Activated CD8-positive, alpha-beta memory T cell treated with anti-CD3 and anti-CD28 coated beads for 48 hours (primary cell): ENCODE measurements at places on chromosomes 2 and 18.

DNA sequence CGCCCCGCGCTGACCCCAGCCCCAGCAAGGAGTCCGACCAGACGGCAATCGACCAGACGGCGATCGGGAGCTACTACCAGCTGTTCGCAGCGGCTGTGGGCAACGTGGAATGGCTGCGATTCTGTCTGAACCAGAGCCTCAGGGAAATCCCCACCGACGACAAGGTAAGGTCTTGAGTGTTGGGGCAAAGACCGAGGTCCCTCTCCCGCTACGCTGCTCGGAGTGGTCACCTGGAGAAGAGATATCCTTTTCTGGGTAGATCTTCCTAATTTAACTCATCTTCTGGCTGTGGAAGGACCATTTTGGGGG lies 704 bp downstream of the ANKRD53 start:
- no peak for DNase-seq

DNA sequence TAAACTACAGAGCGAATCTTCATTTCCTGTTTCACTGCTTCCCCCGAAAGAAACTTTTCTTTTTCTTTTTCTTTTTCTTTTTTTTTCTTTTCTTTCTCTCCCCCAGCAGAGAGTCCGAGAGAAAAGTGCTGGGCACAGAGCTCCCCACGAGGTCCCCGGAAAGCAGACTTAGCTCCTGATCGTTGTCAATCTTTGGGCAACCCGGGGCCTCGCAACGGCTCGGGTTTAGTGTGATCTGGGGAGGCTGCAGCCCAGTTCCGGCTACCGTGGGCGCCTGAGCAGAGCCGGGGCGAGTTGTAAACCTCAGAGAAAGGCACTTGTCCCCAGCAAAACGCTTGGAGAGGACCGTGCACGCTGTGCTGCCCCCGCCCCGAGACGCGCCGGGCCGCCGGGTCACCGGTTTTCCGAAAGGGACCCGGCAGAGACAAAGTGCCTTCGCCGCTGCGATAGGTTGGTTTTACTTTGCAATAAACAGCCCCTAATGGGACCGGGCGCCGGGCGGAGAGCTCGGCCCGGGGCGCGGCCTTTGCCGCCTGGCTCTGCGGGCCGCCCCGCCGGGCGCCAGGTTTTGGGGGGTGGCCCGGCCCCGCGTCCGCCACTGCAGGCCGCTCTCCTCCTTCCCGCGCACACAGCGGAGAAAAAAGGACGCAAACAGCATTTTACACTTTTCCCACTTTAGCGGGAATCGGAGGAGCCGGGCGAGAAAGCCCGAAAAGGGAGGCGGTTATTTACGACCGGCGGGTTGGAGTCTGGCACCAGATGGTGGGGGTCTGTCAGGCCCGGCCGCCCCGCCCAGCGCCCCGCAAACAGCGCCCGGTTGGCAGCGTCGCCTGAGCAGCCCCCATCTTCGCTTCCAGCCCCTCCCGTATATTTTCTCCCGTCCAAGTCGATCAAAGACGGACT lies 136.0 kb downstream of the INSIG2 start:
- peak; percentile 22 for DNase-seq

GRCh38 chr2:211934811-211935210 lies 603.8 kb downstream of the ERBB4 start:
- DNase-seq: no peak

DNA sequence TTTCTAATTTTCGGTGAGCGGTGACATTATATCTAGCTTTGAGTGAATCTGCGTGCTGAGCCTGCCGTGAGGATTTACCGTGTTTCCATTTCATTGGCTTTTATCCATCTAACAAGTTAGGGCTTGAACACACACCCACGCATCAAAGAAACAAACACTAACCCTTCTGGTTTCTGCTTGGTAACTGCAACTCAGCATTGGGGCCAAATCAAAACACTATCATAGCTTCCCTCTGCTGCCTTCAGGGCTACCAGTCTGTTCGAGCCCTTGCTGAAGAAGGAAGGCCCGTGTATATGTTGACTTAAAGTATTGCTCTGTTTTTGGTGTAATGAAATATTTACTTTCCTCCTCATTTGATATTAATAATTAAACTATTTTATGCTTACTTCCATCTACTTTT lies 227.2 kb downstream of the PHLPP1 start:
- DNase-seq: no peak

DNA sequence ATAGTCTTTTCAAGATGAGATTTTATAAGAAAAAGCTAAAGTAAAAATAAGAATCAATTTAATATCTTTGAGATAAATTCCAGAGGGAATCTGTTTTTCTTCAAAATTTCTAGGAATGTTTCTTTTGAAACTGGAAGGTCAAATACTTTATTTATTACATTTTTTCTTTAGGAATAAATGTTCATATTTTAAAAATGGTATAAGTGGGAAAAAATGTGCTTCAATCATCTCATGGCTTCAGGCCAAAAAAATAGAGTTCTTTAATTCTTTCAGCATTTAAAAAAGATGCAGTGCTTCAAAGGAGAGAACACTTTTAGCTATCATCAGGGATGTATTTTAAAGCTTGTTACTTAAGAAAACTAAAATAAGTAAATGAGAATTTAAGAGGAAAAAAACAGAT lies 110.6 kb downstream of the NEB start:
- DNase-seq: no peak

- no peak for DNase-seq
Measured at GRCh38 chr2:68912732-68913131, 40.0 kb downstream of the GKN2 start.

- no peak for DNase-seq
Measured at GRCh38 chr2:36485521-36485920, 112.4 kb downstream of the FEZ2 start.

- no peak for DNase-seq
Measured at GRCh38 chr2:96665083-96665569, 22.6 kb downstream of the FER1L5 start.

DNA sequence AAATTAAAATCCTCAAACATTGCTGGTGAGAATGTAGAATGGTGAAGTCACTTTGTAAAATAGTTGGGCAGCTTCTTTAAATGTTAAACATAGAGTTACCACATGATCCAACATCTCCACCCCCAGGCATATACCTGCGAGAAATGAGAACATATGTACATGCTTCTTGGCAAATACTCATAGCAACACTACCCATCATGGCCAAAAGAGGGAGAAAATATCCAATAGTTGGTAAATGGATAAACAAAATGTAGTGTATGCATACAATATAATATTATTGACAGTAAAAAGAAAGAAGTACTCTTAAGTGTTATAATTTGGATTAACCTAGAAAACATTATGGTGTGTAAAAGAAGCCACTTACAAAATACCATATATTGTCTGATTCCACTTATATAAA lies 185.9 kb downstream of the CDH7 start:
- DNase-seq: no peak

GRCh38 chr18:2348003-2348402 lies 223.3 kb downstream of the METTL4 start:
- DNase-seq: no peak

GRCh38 chr2:10169053-10169578 lies 46.6 kb downstream of the RRM2 start:
- DNase-seq: no peak

- DNase-seq: no peak
Measured at GRCh38 chr2:113164215-113164929, 9.4 kb upstream of the PSD4 start.

DNA sequence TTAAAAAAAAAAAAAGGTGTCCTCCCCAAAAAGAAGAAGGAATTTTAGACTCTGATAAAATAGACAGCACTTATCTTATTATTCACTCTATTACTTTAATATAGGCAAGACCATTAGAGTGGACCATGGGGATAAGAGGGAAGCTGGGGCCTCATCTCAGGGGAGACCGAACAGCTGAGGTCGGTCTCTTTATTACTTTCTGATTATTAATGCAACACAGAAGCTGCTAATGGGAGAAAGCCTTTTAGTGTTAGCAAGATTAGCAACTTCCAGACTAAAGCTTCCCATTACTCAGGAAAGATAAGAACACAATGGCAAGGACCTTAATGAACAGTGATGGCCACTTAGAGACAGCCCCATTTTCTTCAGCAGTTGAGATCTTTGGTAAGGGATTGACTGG lies 135.5 kb downstream of the TMEFF2 start:
- no peak for DNase-seq

DNA sequence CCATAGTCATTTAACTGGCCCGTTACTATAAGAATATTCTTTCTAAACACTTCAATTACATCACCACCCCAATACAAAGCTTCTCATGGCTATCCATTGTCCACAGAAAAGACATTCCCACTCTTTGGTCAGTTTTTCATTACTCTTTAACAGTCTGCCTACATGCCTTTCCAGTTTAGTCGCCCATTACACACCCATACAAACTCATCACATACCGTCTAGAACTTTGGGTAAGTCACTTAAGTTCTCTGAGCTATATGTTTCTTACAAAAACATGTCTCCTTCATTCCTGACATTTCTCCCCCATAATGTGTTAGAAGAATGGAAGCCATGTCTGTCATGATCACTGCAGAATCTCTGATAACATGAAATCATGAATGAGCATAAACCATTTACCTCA lies 108.2 kb upstream of the STK17B start:
- no peak for DNase-seq

- no peak for DNase-seq
Measured at GRCh38 chr2:85024372-85025047, 53.5 kb downstream of the KCMF1 start.

DNA sequence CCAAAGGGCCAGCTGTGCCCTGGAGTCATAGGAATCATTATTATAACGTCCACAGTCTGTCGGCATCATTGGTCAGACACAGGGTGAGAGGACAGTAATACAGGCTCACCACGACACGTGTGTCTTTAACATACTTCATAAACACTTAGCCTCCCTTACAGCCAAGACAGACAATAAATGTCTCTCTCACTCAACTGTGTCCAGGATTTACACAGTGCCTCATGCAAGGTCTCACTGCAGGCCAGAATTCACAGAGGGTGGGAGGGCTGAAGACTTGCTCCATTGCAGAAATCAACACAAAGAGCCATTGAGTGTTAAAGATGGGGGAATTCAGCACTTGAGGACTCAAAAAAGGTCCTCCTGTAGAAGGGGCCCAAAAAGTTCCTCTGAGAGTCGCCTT lies 210.5 kb downstream of the BCL2 start:
- no peak for DNase-seq
